ENCODE measurements at places on chromosomes 6 and 20. TPM values are rescaled to one million over a fixed set of nuclear protein-coding genes. Genes with fewer than 3 reads are reported as not detected.

TNNC2 gene
- not detected for total RNA-seq

IRF4 gene
- 720 TPM for total RNA-seq

TCP11 gene
- not detected for total RNA-seq

CDKAL1 gene
- 26.0 TPM for total RNA-seq

DEFB112 gene
- not detected for total RNA-seq

DUSP15 gene
- not detected for total RNA-seq

CGAS gene
- total RNA-seq = 36.2 TPM

All from activated T-cell treated with anti-CD3 and anti-CD28 coated beads, Interleukin-2, amount 50 U/mL, for 4 hours (primary cell).